ENCODE measurements at places on chromosomes 7 and 10.

DNA sequence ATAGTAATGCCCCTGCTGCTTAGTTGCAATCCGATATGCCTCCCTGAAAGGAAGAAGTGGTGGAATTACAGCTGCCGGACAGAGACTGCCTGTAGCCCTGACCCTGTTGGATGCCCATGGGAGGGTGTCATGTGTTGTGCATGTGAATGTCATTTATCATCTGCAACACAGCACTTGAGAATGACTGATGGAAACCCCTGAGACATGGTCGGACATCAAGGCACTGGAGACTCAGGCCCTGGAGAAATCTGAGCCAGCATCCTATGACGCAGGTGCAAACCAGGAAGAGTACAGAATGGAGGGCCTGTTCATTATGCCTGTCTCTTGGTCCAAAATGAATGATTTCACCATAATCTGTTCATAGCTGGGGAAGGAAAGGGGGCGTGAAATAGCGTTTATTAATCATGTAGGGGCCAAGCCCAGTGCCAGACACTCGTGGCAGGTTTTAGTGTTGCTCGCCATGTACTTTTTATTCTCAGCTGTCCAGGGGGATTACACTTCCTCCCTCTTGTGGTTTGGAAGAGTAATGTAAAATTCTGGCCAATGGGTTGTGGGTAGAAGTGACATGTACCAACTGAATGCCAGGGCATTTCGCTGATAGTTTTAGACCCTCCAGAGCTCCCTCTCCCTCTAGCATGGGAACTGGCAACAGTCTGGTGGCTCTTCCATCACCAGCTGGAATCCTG, 23.0 kb upstream of the LEP start:
- no peak for DNase-seq

GRCh38 chr10:132457328-132458070, 60.5 kb downstream of the PWWP2B start:
- DNase-seq: no peak

DNA sequence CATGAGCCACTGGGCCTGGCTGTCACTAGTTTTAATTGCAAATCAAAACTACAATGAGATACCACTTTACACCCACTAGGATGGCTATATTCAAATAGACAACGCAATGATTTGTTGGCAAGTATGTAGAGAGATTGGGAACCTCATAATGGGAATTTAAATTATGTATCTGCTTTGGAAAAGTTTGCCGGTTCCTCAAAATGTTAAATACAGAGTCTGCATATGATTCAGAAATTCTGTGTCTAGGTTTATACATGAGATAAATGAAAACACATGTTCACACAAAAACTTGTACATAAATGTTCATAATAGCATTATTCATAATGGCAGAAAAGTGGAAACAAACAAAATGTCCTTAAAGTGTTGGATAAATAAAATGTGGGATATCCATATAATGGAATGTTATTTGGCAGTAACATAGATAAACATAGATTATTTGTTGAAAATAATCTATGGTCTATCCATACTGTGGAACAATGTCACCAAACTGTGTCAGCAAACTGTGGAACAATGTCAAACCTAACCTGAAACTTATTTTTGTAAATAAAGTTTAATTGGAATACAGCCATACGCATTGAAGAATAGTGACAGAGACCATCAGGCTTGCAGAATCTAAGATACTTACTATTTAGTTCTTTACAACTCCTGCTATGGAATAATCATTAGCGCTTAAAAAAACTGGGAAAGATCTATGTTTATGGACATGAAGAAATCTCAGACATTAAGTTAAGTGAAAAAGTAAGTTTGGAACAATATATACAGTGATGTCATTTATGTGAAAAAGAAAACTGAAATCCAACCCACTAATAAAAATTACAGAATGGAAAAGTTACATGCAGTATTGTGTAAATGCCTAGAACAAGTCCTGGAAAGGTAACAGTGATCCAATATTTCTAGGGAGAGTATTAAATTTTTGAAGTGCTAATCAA, 70.9 kb downstream of the CCDC7 start:
- DNase-seq: no peak

GRCh38 chr10:70068925-70069324, 16.3 kb downstream of the MACROH2A2 start:
- DNase-seq: no peak

DNA sequence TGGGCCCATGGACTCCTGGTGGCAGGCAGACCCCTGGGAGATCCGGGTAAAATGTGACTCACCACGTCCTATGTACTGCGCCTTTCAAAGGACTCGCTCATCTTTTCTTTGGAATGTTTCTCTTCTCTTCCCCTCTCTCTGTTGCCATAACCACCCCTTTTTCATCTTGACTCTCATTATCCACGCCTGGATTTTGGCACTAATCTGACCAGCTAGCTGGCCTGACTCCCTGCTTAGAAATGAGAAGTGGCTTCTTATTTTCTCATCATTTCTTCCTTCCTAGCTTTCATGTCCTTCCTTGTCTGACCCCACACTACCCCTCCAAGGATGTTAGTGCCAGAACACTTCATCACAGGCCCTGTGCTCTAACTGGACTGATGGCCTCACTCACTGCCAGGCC, 98.0 kb upstream of the FAM171A1 start:
- no peak for DNase-seq

DNA sequence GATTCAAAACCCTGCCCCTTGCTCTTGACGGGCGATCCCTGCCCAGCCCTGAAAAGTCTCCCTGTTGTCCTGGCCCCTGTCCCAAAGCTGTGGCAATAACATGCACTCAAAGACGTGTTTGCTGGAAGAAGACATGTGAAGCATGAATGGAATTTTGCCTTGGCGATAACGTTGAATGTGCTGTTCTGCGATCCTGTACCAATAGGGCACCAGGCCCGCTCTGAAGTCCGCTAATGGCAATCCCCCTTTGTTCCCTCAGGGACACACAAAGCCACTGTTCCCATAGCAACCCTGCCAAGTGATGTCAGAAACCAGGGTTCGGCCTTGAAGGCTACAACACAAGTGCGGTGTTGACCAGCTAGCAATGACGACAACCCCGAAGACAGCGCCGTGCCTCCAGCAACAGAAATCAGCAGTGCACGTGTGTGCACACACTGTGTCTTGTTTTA, 284.6 kb downstream of the KLF6 start:
- no peak for DNase-seq

DNA sequence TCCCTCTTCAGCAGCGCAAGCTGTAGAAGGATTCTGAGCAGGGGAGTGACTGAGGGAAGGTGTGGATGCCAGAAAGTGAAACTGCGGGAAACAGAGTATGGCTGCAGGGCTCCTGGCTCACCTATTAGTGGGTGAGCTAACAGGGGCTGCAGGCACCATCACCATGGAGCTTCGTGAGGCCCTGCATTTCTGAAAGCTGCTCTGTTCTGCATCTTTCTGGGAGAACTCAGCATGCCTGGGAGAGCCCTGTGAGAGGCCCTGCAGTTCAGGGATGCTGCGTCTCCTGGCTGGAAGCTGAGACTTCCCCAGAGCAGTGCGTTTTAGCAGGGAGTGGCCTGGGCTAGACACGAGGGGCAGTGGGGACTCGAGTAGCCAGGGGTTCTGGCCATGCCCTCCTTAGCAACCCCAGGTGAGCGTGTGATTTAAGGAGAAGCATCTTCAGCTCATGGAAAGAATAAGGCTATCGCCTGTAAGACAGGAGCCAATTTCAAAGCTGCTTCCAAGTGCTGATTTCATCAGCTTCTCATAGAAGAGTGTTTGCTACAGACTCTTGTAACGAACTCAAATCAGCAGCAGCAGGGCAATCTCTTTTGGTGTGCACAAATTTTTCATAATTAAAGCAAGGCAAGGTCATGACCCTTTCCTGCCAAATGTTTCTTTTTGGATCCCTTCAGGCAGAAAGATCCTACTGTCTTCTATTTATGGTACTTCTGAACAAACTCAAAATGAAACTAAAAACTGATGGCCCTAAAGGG, 293.6 kb upstream of the ZNF32 start:
- no peak for DNase-seq

DNA sequence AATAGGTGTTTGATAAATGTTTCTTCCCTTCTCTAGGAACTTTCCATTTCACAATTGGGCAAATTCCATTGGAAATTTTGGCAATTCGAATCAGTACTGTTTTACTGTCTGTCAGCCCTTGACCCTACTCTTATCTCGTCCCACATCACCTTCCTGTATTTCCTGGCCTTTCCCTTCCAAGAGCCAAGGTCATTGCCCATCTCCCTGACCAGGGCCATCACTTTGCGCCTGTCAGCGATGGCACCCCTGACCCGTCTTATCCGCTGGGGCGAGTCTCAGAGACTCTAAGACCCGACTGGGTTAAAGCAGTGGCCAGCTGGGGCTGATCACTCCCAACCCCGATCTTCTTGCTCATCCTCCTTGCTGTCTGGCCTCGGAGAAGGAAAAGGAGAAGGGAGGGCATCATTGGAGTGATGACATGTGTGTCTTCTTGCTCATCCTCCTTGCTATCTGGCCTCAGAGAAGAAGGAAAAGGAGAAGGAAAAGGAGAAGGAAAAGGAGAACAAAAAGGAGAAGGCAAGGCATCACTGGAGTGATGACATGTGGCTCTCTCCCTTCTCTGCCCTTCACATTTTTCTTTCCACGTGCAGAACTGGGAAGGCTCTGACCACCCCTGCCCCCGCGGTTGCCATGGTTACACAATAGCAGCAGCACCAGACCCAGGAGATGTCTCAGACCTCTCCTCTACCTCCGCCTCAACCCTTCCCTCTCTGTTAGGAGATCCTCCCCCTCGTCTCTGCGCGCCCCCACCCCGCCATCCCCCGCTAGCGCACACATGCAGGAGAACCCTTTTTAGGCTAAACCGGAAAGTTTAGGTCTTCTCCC, 2.0 kb downstream of the SEMA3D start:
- no peak for DNase-seq

DNA sequence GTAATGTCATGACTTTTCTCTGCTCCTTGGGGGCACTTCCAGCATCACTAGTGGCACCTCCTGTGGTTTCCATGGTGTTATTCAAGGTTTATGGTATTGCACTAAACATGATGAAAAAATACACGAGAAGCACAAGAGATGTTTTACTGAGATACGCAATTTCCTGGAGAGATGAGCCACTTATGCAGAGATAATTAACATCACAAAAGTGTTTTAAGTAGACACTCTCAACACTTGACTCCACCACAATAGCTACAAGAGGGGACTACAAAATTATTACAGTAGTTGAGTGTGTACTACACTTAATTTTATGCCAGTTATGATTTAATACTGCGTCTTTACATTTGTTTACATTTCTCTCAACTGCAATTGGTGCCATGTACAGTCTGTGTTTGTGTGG, 906.7 kb downstream of the DNAJB9 start:
- no peak for DNase-seq

DNA sequence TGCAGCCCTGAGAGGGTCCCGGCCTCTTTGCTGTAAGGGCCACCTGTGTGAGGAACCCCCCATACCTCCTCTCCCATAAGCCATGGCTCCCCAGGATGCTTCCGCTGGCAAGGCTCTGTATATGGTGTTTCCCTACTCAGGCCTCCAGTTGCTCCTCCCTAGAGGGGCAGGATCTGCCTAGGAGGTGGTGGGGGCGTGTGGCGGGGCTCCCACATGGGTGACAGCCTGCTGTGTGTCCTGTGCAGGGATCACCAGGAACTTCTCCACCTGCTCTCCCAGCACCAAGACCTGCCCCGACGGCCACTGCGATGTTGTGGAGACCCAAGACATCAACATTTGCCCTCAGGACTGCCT, 25.7 kb upstream of the CSGALNACT2 start:
- no peak for DNase-seq
